ENCODE measurements at places on chromosomes 5 and 9.

- no peak for DNase-seq
Measured at GRCh38 chr5:43140286-43140685, 19.6 kb downstream of the ZNF131 start.

GRCh38 chr9:80074439-80074838 lies 502.7 kb downstream of the TLE4 start:
- no peak for DNase-seq

GRCh38 chr5:172503925-172504700 lies 49.8 kb upstream of the SH3PXD2B start:
- no peak for DNase-seq

- no peak for DNase-seq
Measured at GRCh38 chr5:177452688-177453638, 6.3 kb downstream of the PRR7 start.

DNA sequence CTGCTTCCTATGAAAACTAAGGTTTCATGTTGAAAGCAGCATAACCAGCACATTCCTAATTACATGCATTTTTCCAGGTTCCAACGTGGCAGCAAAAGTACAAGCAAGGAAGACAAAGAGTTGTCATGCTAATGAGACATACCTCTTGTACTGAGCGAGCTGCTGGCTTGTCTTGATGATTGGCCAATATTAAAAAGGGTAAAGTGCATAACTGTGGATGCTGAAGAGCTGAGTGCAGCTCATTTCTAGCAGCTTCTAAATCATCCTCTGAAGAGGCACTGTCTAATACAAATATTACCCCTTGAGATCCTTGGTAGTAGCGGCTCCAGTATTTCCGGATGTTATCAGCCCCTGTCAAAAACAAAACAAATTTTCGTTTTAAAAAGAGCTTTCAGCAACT lies 197.3 kb downstream of the ARL15 start:
- DNase-seq = no peak

DNA sequence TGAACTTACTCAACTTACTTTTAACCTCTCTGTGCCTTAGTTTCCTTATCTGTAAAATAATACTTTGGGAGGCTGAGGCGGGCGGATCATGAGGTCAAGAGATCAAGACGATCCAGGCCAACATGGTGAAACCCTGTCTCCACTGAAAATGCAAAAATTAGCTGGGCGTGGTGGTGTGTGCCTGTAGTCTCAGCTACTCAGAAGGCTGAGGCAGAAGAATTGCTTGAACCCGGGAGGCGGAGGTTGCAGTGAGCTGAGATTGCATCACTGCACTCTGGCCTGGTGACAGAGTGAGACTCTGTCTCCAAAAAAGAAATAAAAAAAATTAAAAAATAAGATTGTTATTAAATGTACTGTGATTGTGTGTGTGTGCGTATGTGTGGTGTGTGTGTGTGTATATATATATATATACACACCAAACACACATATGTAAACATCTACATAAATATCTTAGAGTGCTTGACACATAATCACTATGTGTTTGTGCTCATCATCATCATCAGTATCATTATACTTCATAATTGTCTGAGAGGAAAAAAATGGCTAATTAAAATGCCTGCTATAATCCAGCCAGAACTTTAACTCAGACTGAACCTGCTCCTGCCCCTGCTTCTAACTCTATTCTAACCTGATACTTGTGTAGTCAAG lies 312.8 kb downstream of the FER start:
- no peak for DNase-seq

DNA sequence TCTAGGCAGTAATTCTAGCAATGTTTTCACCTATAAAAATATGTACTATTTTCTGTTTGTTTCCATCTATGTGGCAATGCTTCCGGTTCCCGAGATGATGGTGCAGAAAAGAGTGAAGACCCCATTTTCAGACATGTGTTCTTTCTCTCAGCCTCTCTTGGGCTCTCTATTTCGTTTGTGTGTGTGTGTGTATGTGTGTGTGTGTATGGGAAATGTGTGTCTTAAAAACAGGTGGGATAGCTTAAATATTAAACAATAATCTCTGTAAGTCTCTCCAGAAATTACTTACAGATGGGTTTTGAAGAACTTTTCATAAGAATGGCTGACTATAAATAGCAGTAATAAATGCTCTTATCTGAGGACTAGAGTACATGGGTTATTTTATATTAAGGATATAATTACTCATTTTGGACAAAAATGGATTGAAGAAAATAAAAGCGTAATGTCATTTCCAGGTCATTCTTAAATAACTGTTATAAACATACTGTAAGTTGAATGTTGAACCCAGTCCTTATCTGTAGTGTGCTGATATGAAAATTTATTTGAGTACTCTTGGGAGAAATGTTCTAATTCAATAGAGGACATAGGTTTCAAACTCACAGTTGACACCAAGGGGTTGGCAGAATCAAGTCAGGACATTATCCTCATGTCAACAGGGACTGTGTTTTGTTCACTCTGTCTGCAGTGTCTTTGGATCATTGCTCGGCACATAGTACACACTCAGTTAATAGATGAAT lies 31.1 kb downstream of the PCSK5 start:
- DNase-seq = no peak

DNA sequence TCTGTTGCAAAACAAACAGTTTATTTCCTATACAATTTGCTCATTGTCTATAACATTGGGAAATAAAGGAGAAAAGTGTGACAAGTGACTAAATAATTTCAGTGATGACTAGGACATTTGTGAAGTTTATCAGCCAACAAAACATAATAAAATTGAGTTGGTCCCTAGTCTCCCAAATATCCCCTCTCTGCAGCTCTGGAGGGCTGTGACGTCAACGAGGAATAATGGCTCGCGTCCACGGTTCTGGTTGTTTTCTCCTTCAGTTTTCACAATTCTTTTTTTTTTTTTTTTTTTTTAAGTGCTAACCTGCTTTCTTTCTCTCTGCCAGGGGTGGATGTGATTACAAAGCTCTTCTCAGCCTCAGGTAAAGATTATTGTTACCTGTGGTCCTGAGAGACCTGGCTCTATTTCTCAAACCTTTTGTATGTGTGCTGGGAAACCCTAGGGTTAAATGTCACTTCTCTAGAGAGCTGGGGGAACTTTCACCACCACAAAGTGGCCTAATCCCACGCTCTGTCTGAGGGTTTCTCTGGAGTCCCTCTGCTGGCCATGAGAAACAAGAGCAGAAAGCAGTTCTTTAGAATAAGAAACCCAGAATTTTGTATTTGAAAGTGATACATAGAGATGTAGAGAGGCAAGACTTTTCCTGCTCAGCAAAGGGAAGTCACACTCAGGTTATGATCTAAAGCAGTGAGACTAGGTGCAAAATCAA lies 36.2 kb upstream of the ANKRD55 start:
- no peak for DNase-seq

DNA sequence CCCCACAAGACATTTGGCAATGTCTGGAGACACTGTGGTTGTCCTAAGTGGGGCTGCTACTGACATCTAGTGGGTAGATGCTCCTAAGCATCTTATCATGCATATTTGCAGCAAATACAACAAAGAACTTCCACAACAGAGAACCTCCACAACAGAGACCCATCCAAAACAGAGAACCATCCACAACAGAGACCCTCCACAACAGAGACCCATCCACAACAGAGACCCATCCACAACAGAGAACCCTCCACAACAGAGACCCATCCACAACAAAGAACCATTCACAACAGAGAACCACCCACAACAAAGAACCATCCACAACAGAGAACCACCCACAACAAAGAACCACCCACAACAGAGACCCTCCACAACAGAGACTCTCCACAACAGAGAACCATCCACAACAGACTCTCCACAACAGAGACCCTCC lies 32.8 kb downstream of the ARPC5L start:
- peak; percentile 39 for DNase-seq

- DNase-seq = no peak
Measured at GRCh38 chr5:41747301-41747700, 122.9 kb downstream of the OXCT1 start.

GRCh38 chr9:123421186-123421585 lies 65.2 kb downstream of the CRB2 start:
- DNase-seq = no peak

DNA sequence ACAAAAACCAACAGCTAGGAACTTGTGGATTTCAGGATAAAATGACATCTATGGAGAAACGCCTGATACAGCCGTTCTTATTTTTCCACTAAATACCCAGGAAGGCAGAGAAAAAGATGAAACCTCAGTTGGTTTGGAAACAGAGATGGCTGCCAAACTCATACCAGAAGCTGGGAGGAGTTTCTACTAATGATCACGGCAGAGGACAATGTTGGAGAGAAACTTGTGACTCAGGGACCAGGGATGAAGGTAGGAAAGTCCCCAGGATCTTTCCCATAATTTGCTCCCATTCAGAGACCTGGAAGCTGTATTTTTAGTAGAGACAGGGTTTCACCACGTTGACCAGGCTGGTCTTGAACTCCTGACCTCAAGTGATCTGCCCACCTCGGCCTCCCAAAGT lies 187.1 kb upstream of the IER5L start:
- DNase-seq = no peak

DNA sequence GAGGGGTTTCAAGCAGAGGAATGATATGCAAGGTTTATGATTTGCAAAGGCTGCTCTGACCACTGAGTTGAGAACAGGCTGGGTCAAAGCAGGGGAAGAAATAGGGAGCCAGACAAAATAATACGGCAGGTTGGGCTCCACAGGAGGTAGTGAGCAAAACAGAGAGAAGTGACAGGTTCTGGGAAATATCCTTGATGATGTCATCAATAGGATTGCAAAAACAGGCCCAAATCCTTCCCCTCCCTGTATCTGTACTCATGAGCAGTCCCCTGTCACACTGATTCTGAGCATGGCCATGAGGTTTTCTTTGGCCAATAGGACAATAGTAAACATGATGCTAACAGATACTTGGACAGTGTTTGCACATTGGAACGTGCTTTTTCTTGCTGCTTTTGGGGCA lies 471.8 kb upstream of the BRINP1 start:
- DNase-seq = no peak

GRCh38 chr9:98168153-98168780 lies 24.2 kb downstream of the CORO2A start:
- DNase-seq = no peak

DNA sequence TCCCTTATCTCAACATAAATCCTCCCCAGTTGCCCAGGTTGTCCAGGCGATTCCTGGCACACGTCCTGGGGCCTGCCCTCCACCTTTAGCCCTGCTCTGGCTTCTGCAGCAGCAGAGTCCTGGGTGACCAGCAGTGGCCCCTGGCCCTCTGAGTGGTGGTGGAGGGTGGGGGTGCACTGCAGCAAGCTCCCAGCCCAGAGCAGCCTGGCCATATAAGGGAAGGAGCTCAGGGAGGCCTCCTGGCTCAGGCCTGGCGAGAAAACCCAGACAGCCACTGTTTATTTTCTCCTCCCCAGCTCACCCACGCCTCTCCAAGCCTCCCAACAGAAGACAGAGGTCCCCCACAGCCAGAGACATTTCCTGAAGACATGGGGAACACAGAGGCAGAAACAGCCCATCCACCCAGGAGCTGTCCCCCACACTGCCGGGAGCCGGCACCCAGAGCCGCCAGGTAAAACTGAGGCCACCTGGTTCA lies 44.7 kb upstream of the IL17B start:
- no peak for DNase-seq

DNA sequence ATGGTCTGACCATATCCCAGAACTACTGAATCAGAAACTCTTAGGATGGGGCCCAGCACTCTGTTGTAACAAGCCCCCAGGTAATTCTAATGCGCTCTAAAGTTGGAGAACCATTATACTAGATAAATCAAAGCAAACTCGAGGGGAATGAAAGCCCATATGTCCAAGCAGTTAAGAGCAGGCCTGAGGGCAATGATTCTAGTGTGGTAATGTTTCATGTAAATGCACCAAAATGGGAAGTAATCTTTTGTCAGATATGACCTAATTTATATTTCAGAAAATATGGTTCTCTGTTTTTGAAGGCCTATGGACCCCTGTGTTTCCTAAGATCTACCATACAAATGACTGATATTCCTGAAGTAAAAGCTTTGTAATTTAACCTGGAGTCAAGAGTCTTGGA lies 108.0 kb upstream of the PTGER4 start:
- no peak for DNase-seq

DNA sequence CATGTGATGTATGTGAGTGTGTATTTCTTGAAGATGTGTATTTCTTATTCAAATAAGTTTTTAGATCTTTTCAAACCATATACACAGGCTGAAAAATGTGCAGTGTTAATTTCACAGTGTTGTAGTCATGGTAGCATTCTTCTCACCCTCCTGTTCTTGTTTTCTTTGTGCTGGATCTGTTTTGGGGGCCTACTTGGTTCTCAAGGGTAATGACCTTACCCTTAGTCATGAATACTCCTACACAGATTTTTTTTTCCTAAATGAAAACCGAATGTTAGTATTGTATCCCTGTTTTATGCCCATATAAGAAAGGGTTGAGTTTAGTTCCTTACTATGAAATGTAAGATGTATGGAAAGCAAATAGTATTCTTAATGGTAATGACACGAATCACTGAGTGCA lies 88.0 kb downstream of the SLC44A1 start:
- no peak for DNase-seq

All from T-helper 2 cell (primary cell).